Astrocyte of the spinal cord (primary cell): ENCODE measurements at places on chromosomes 6 and 20.

DNA sequence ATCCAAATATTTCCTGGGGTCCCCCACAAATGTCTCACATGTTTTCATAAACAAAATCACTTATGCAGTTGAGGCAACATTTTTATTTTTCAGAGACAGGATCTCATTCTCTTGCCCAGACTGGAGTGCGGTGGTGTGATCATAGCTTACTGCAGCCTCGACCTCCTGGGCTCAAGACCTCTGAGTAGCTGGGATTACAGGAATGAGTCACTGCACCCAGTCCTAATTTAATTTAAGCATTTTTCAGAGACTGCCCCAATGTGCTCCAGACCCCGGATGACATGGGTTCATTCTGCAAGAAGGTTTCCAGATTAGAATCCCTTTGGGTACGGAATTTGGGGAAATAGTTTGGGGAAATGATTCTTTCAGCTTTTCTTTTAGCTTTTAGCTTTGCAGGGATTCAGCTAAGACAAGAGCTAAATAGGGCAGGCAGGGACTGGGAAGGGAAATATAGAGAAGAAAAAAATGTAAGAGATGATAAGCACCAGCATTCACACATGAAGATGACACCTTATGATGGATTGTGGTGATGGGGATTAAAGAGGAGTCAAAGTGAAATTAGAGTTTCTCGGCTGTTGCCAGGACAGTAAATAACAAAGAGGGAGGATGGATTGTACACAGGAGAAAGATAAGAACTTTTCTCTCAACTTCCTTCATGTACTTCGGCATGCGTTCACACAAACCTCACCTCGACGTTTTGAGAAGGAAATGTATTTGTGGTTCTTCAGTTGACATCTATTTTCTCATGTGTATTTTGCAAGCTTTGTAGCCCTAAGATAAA, 169.4 kb upstream of the TAB2 start:
- no peak for DNase-seq

GRCh38 chr6:44831002-44831610, 443.6 kb downstream of the CDC5L start:
- peak; percentile 62 for DNase-seq

DNA sequence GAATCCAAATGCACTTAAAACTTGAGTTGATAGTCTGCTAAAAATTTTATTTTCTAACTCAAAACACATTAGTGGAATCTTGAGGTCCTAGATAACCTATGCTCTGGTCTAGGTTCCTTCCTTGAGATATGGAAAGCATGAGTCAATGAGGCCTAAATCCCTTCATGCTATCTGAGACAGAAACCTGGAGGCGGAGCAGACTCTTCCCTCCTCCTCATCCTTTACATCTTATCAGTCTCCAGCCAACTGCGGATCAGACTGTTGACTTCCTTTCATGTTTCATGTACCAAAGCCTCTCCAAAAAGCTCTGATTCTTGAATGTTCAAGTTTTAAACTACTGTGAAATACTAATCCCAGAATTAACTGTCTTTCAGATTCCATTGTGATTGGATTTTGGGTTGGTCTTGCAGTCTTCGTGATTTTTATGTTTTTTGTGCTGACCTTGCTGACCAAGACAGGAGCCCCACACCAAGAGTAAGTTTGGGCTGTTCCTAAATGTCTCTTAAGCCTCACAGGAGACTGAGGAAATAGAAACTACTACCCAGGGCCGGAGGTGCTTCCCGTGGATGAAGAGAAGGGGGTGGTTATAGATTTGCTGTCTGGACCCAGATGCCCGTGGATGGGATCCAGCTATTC, 29.1 kb downstream of the MRAP2 start:
- no peak for DNase-seq

DNA sequence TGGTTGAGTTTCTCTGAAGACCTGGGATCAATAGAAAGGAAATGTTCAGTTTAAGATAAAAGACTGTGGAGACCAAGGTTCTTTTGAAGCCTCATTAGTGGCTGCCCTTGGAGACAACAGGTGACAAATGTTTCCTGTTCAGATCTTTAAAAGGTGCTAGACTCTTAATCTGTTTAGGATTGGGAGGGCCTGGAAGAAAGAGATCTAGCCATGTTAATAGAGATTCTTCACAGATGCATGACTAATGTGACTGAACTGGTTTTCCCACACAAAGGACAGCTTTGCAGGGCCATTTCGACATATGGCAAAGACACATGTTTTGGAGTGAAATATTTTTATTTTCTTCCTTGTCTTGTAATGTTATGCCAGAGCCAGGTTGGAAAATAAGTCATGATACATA, 82.2 kb downstream of the WDR27 start:
- no peak for DNase-seq

- peak; percentile 55 for DNase-seq
Measured at GRCh38 chr6:142845143-142845571, 99.8 kb downstream of the HIVEP2 start.

DNA sequence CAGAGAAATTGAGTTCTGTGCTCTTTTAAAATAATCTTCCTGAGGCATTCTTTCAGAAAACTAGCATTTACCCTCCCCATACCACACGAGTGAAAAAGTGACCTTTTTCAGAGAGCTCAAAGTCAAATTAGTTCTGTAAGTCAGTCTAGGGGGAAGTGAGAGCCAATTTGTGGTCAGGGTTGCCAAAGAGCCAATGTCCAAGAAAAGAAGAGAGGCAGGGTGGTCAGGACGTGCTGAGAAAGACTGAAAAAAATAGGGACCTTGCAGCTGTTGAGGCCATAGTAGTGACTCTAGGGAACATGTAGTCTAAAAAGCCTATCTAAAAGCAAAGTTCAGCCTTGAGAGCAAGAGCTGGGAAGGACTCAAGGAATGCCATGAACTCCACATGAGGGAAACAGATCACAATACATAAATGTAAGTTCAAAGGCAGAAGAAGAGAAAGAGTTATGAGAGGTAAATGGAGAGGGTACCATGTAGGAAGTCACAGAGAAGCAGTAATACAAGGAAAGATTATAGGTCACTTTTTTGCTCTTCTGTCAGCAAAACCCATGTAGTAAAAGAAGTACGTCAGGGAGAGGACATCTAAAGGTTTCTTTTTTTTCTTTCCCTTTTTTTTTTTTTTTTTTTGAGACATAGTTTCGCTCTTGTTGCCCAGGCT, 565.1 kb upstream of the FLRT3 start:
- DNase-seq = no peak

GRCh38 chr20:20711413-20711812, 1.0 kb downstream of the RALGAPA2 start:
- DNase-seq = no peak

- DNase-seq = peak; percentile 98
Measured at GRCh38 chr6:156425359-156426020, 351.7 kb upstream of the ARID1B start.

DNA sequence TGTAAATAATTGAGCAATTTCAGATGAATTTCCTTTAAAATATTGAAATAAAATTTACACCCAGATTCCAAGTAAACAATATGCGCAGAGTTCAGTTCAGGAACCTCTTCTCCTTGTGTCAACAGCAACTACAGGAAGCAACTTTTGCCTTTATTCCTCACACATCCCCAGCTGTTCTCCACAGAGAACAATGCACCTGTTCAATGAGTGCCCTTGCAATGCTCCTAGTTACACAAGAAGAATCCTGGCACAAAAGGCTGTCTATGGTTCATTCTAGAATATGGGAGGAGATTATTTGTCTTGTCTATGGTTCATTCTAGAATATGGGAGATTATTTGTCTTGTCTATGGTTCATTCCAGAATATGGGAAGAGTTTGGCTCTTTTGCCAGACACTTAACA, 454.9 kb downstream of the BTBD3 start:
- DNase-seq = no peak

DNA sequence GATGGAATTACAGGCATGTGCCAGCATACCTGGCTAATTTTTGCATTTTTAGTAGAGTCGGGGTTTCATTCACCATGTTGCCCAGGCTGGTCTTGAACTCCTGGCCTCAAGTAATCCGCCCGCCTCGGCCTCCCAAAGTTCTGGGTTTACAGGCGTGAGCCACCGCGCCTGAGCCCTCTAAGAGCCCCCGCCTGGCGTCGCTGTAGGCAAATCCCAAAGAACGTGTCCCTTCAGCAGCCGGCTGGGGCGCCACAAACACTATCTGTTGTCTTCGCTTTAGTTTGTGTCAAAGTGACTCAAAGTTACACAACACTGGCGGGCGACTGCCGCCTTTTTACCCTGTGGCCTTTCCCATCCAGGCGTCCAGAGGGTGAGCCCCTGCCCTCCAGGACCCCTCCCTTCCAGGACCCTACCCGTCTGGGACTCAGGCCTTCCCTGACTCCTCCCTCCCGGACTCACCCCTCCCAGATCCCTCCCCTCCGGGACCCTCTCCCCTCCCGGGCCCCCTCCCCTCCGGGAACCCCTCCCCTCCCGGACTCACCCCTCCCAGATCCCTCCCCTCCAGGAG, 940 bp upstream of the ADRM1 start:
- peak; percentile 92 for DNase-seq

- no peak for DNase-seq
Measured at GRCh38 chr6:74557236-74557635, 648.6 kb downstream of the COL12A1 start.

- DNase-seq = peak; percentile 20
Measured at GRCh38 chr6:88339761-88340160, 173.6 kb upstream of the CNR1 start.

DNA sequence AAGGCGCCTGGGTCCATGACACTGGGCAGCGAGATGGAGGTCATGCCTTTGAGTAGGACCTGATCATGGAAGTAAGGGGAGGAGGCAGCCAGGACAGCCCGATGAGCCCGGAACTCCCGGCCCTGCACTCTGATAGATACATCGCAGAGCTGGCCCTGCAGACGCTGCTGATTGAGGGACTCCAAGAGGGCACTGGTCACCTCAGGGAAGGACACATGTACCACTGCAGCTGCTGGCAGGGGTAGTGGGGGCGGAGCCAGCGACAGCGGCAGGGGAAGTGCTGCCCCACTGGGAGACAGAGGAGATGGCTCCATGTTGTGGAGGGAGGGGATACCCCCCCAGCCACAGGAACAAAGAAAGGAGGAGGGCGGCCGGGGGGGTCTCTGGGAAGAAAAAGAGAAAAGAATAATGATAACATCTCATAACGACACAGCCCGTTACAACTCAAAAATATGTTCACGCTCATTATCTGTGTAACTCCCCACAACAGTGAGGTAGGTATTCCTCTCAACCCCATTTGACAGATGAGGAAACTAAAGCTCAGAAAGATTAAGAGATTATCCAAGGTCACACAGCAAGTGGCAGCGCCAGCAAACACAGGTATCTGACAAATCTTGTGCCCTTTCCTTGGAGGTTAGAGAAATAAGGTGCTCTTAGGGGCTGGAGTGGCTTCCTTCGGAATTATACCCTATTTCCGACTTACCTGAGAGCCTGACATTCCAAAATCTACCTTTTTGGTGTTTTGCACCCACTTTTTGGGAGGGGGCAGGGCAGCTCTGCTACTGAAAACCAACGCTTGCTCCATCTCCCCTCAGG, 733 bp downstream of the ZBTB22 start:
- no peak for DNase-seq
